ENCODE measurements at places on chromosomes 5 and 9.
A peak's percentile ranks its signal among the peaks of the same experiment; 100 is the strongest.

DNA sequence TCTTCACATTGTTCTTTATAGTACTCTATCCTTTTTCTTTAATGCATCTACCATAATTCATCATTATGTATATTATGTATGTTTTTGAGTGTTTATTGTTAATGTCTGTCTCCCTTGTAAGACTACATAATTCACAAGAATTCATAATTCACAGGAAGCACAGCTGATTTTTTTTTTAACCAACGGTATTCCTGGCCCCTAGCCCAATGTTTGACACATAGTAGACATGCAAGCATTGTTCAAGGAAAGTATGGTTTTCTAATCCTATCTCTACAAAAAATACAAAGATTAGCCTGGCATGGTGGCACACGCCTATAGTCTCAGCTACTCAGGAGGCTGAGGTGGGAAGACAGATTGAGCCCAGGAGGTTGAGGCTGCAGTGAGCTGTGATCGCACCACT lies 160.6 kb downstream of the PPP2R2B start:
- DNase-seq, result no peak

DNA sequence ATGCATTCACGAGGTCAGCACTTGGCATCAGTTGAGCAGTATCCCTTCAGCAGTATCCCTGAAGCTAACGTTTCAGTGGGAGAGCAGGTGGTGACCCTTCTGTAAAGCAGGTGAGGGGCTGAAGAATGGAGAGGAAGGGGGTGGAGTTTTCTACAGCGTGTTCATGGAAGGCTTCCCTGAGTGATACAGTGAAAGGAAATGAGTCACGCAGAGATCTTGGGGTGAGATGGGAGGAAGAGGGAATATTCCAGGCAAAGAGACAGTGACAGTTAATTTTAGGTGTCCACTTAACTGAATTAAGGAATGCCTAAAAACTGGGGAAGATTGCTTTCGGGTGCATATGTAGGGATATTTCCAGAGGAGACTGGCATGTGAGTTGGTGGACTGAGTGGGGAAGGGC lies 25.7 kb downstream of the TAS2R1 start:
- DNase-seq, result no peak

GRCh38 chr5:170501931-170502330 lies 1.9 kb upstream of the KCNIP1 start:
- DNase-seq, result no peak

DNA sequence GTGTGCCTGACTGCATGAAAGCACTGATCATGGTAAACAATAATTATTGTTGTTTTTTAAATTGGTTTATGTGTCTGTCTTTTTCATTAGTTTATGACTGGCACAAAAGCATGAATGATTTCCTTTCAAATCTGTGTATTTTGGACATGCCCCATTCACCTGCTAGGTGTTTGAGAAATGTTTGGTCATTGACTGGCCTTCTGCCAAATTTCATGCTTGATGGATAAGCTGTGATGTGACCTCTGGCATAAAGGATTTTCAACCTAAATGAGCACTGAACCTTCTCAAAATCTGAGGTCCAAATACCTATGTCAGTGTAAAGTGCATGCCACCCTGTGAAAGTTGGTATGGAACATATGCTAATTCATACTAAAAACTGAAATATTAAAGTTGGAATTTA lies 204.5 kb downstream of the BRINP1 start:
- DNase-seq, result no peak

- DNase-seq, result no peak
These were observed 436.2 kb downstream of the DTWD2 start for GRCh38 chr5:118552146-118552545.

GRCh38 chr9:114081441-114082016 lies 3.4 kb upstream of the AMBP start:
- DNase-seq, result no peak

DNA sequence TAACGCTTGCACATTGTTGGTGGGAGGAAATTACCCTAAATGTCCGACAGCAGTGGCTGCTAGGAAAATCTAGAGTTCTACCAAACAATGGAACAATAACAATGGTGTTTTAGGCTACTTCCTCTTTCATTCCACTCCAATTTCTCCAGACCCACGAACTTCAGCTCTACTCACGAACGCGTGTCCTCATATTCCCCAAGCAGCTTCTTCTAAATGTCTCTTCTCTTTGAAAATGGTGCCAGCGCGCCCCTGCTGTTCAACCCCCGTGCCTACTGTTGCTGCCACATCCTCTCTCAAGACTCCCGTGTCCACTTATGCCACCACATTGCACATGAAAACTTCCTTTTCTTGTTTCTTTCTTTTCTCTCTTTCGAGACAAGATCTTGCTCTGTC lies 25.6 kb downstream of the OR2V2 start:
- no peak for DNase-seq

- peak; percentile 47 for DNase-seq
These were observed 37.6 kb downstream of the DUSP1 start for GRCh38 chr5:172733131-172733973.

- DNase-seq, result no peak
These were observed 64.1 kb upstream of the FCN1 start for GRCh38 chr9:134981829-134982228.

DNA sequence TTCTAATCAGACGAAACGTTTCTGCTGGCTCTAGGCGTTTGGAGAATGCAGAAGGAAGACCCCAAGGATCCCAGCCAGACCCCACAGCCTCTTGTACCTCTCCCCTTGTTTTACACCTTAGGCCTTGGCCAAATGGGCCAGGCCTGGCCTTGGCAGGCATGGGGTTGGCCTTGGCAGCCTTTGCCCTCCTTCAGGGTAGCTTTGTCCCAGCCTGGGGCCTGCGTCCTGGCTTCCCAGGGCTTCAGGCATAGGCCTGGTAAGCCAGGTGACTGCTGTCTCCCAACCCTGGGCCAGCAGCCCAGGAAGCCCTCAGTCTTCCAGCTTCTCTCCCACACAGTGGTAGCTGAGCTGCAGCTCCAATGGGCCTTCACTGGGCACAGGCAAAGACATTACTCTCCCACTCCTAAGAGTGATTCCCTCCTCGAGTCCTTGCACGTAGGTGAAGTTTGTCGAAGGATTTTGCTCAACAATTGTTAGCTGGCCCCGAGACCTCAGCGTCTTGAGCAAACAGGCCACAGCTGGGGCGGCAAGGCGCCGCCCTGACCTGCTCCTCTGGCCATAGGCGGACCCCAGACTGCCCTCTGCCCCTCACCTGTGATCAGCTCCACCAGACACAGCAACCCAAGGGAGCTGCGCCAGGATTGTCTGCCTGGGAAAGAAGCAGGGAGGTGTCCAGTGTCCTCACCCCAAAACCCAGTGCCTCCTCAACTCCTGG lies 1.1 kb upstream of the PITX1 start:
- DNase-seq, result no peak

GRCh38 chr5:74822288-74822687 lies 43.9 kb downstream of the FAM169A start:
- DNase-seq, result no peak

GRCh38 chr5:13558408-13558807 lies 386.1 kb downstream of the DNAH5 start:
- no peak for DNase-seq

Data from smooth muscle cell of the brain vasculature (primary cell).